ENCODE measurements at places on chromosomes 6 and 20.

DNA sequence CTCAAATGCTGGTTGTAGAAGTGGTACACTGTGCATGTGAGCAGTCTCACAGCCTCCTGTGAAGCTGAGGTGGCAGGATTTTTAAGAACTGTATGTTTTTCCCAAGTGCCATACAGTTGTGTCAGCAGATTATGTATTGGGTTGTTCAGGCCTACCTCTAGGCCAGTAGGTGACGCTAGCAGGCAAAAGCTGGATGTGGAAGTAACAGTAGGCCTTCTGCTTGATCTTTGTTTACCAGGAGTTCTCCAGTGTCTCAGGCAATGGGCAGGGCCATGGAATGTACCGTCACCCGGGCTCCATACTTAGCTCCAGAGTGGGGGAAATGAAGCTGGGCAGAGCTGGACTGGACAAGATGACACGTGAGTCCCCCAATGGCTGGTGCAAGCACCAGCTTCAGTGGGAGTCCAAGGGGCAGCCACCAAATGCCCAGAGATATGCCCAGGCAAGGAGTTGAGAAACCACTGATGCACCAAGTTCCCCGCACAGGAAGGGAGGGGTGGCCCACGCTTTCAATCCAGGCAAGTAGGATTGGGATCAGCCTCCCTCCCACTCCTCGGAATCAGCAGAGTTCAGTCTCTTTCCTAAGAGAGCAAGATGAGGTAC lies 289.7 kb downstream of the HTR1B start:
- DNase-seq = no peak

DNA sequence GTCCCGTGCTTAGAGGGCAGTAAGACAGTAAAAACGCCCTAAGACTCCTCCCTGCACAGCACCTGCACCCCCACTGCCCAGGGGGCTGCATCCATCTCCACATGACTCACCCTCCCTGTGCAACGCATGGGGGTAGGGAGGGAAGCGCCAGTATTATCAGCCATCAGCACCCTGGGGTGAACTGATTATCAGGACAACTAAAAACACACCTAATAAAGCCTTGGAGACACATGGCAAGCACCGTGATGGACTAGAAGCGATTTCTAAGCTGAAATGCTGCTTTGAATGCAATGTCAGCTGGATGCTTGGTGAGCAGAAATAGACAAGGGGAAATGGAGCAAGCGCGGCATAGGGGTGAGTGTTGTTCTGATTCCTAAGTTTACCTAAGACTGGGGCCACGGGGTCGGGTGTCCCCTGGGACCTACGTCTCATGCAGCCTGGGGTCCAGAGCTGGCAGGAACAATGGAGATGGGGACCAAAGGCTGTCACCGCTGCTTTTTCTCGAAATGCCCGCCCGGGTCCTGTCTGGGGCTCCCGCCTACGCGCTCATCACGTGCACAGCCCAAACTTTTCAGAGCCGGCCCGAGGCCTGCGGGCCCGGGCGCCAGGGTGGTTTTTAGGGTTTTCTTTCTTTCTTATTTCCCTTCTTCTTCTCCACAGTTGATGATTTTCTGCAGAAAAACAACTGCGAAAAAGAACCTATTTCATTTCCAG lies 702 bp upstream of the TNFAIP3 start:
- DNase-seq = no peak

GRCh38 chr20:63497946-63498935 lies 642 bp downstream of the EEF1A2 start:
- no peak for DNase-seq

DNA sequence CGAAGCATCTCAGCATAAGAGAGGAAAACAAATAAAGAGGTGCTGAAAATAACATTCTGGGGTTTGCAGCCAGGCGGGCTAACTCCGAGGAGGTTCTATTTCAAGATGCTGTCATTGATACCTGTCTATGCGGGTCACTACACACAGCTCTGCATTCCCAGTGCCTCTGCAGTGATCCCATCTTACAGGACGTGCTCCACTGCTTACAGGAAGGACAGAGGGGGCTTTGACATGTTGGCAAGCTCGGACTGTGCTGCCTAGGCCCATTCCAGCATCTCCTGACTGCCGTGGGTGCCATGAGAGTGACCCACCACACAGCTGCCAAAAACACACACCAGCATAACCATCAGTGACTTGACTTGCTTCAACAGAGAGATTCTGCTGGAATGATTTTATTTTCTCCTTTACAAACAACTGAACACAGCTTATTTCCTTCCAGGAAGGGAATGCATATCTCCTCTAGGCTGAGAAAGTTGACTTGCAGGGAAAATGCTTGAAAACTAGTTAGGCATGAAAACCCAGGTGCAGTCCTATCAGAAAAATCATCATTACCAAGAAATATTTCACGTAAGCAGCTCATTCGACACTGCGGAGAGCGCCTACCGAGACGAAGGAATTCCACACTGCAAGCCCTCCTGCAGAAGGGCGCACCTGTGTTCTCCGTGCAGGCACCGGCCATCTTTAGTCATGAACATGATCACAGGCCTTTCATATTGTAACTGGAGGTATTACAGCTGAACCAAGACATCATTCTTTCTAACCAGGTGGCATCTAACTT lies 62.5 kb downstream of the RAMACL start:
- no peak for DNase-seq

DNA sequence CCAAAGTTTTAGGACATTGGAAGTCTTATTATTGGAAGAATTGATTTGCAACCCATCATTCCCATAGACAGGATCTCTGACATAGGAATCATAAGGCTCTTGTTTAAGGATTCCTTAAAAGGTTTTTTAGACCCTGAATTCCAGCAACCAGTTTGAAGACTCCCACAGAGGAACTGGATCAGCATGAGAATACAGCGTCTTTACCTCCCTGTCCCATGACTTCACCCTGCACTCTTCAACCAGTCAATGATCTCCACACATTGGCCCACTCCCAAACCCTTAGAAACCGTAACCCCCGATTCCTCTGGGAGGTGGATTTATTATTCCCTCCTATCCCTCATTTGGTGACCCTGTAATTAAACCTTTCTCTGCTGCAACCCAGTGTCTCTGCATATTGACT lies 150.7 kb upstream of the PLCB4 start:
- no peak for DNase-seq

- DNase-seq = no peak
Measured at GRCh38 chr20:59340201-59340885, 39.9 kb downstream of the EDN3 start.

DNA sequence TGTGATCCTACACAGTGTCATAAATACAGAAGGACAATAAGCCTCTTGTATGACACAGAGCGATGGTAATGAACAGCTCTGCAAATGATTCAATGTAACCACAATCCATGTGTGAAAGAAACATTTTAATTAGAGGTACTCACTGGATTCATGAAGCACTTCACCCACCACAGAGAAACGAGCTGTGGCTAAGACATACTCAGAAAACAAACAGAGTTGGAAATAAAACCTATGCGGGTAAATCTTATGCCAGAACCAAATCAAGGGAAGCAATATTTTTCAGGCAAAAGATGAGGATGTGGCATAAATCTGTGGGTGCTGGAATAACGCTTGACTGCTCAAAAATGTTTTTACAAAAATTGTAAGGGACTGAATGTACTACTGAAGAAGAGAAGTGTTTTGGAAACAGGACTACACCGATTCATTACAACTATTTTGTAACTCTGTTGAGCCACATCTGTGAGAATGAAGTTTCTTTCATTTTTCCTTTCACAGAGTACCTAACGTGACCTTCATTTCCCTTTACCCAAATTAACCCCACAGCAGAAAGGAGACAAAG lies 112.1 kb downstream of the WDR27 start:
- DNase-seq = no peak

GRCh38 chr20:45407067-45407745 lies 883 bp upstream of the DBNDD2 start:
- DNase-seq = no peak

- no peak for DNase-seq
Measured at GRCh38 chr6:27168586-27169443, 78.7 kb upstream of the PRSS16 start.

- no peak for DNase-seq
Measured at GRCh38 chr20:20289331-20289730, 78.6 kb upstream of the INSM1 start.

DNA sequence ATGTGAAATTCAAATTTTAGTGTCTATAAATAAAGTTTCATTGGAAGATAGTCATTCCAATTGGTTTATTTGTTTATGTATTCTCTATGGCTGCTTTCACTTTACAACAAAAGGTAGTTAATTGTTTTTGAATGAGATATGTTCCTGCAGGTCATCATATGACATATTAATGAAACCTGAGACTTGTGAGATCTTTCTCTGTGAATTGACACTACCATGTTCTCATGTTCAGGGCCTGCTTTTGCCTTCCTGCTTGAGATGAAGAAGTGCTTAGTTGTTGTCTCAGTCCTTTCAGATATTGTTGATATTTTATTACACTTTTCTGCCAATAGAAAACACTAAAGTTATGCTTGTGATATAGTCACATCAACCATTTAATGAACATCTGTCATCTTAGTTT lies 132.5 kb downstream of the UTRN start:
- no peak for DNase-seq

DNA sequence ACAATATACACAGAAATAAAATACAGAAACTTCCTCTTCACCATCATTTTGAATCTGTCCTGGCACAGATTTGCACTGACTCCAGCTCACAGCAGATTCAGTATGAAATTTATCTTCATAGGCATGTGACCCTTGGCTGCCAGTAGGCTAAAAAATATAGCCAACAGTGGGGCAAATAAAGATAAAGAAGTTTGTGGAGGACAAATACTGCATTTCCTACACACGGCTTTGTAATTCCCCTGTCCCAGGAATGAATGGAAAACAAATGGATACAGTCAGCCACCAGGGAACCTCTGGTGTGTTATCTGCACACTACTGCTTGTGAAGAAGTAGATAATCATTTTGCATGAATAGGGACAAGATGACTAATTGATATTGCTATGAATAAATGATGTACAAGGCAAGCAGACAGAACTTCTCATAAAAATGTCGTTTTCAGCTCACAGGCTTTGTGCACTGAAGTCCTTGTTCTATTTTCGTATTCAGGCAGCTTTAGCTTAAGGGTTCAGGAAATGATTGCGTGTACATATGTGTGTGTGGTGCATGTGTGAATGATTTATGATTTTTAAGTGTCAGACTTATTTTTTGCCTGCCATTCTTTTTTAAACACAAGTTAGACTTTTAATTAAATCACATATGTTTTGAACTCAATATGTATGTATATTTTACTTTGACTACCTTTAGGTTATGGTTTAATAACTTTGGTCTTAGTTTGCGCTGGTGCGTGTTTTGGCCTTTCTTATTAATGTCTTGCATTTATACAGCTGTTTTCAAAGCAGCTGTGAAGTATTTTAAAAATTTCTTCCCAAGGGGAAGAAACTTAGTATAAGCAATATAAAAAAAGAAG lies 543.8 kb upstream of the JAG1 start:
- no peak for DNase-seq

DNA sequence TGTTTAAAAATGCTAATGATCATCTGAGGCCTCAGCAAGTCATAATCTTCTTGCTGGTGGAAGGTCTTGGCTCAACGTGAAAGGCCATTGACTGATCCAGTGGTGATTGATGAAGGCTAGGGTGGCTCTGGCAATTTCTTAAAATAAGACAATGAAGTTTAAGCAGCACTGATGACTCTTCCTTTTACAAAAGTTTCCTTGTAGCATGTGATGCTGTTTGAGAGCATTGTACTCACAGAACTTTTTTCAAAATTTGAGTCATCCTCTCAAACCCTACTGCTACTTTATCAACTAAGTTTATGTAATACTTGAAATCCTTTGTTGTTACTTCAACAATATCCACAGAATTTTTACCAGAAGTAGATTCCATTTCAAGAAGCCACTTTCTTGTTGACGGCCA lies 382.3 kb downstream of the ESR1 start:
- no peak for DNase-seq

GRCh38 chr6:158170656-158171081 lies 2.5 kb downstream of the GTF2H5 start:
- no peak for DNase-seq

GRCh38 chr6:43125555-43125954 lies 45.5 kb upstream of the SRF start:
- no peak for DNase-seq

DNA sequence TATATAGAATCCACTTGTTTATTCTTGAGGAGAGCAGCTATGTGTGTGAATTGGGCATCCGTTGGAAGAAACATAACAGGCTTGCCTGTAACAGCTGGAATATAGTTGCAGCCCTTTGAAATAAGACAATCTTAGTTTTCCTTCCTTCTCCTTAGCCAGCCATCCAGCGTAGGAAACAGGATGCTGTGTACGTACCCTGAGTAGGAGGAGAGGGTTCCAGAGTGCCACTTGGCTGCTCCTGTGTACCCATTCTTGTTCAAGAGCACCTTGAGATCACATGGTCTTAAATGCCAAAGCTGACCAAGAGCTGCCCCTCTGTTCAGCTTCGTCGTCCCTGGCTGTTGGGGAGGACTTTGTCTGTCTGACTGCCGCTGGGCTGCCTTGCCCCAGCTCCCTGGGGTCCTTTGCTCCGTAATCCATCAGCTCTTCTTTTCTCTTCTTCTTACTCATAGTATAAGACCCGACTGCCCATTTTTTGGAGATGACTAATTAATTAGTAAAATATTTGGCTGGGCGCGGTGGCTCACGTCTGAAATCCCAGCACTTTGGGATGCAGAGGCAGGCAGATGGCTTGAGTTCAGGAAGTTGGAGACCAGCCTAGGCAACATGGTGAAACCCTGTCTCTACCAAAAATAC lies 49.0 kb downstream of the RREB1 start:
- no peak for DNase-seq

GRCh38 chr20:35312318-35312717 lies 20.1 kb upstream of the FAM83C start:
- DNase-seq = no peak

DNA sequence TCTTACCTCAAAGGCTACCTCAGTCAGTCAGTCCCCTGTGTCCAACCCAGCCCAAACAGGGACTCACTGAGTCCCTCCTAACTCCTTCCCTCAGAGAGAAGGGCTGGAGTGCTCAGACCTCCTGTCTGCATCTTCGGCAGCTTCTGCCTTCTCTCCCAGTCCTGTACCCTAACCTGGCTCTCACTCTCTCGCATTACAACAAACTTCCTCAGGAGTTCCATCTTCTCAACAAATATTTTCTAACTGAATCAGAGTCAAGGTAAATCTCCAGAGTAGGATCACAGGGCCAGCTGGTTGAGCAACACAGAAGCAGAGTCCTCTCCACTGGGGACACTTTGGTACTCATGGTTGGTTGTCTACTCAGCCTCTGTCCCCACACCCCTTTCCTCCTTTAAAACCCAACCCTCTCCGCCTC lies 92.3 kb downstream of the MRPL14 start:
- no peak for DNase-seq

GRCh38 chr6:162971356-162971755 lies 243.6 kb downstream of the PACRG start:
- no peak for DNase-seq
